Dorsolateral prefrontal cortex (tissue), 122 donors: ENCODE measurements at places on chromosomes 6 and 20.

- no peak for DNase-seq
These were observed 289.7 kb downstream of the UTRN start for GRCh38 chr6:144574796-144575195.

DNA sequence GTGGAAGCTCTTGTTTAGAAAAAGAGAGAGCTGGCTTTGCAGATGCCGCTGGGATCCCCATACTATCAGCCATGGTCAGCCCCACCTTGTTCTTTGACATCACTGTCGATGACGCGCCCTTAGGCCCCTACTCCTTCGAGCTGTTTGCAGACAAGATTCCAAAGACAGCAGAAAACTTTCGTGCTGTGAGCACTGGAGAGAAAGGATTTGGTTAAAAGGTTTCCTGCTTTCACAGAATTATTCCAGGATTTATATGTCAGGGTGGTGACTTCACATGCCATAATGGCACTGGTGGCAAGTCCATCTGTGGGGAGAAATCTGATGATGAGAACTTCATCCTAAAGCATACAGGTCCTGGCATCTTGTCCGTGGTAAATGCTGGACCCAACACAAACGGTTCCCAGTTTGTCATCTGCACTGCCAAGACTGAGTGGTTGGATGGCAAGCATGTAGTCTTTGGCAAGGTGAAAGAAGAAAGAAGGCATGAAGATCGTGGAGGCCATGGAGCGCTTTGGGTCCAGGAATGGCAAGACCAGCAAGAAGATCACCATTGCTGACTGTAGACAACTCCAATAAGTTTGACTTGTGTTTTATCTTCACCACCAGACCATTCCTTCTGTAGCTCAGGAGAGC lies 2.4 kb upstream of the BLCAP start:
- DNase-seq = no peak

DNA sequence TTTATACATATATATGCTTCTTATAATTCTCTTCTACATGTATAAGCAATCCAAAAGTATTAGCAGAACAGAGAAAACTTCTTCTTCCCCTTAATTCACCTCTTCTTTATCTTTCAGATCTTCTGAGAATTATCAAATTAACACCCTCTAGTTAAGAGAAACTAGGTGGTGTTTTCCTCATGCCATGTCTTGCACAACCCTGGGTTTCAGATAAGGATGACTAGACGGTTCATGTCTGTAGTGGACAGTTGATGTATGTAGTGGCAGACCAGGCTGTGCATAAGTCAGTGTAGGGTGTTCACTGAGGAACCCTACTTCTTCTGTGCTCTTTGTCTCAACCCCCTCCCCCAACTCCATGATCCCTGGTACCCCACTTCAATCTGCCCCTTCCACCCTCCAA lies 187.3 kb downstream of the SAMD5 start:
- DNase-seq = no peak

GRCh38 chr6:117397536-117398227 lies 28.1 kb downstream of the ROS1 start:
- DNase-seq = peak; percentile 5

DNA sequence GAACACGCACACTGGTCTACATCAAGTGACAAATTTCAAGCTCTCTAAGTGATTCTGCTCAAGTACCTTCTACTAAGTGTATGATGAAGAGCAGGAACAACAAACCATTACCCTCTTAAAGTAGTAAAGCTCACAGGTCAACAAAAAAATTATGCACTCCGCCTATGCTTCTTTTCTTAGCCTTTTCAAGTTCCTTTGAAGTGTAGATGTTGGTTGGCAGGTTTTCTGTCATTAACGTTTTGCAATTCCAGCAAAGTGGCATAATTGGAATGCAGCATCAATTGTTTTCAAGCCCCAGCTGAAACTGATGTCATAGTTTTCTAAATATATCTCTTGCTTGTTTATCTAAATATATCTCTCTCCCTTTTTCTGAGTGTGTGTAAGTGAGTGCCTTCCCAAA lies 396.9 kb upstream of the EYS start:
- DNase-seq = no peak

GRCh38 chr6:45185403-45186251 lies 142.5 kb upstream of the RUNX2 start:
- DNase-seq = no peak

GRCh38 chr20:41432746-41433145 lies 66.1 kb upstream of the EMILIN3 start:
- no peak for DNase-seq
